ACHN (cell line): ENCODE measurements at places on chromosomes 6 and 20.

GRCh38 chr20:20360464-20360863 is 7.4 kb upstream of the INSM1 start:
- DNase-seq = peak; percentile 53

- DNase-seq = peak; percentile 19
These were observed 76.0 kb upstream of the CD93 start for GRCh38 chr20:23161968-23162696.

DNA sequence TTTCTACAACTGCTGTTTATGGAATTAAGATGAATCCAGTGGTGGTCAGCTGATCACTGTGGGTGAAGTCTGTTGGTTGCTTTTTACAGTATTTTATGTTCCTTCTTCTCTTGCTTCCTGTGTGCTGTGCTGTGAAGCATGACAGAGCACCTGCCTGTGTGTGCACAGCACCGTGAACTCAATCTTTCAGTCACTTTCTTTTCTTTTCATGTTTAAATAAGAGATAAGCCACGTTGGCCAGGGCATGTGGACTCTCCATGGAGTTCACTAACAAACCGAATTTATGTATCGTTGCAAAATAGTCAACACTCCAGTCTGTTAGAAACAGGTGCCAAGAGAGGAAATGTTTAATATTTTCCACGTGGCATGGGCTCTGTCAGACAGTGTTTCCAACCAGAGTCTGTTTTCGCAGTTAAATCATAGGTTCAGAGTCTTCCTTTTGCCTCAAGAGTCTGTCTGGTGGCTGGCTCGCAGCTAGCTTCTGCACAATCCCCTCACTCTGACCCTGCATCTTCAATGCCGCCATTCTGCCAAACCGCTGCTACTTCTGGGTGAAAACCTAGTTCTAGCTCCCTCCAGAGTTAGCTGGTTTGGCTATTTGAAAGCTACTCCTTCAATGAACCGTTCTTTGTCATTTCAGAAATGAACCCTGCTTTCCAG is 73.2 kb downstream of the QRSL1 start:
- peak; percentile 23 for DNase-seq

DNA sequence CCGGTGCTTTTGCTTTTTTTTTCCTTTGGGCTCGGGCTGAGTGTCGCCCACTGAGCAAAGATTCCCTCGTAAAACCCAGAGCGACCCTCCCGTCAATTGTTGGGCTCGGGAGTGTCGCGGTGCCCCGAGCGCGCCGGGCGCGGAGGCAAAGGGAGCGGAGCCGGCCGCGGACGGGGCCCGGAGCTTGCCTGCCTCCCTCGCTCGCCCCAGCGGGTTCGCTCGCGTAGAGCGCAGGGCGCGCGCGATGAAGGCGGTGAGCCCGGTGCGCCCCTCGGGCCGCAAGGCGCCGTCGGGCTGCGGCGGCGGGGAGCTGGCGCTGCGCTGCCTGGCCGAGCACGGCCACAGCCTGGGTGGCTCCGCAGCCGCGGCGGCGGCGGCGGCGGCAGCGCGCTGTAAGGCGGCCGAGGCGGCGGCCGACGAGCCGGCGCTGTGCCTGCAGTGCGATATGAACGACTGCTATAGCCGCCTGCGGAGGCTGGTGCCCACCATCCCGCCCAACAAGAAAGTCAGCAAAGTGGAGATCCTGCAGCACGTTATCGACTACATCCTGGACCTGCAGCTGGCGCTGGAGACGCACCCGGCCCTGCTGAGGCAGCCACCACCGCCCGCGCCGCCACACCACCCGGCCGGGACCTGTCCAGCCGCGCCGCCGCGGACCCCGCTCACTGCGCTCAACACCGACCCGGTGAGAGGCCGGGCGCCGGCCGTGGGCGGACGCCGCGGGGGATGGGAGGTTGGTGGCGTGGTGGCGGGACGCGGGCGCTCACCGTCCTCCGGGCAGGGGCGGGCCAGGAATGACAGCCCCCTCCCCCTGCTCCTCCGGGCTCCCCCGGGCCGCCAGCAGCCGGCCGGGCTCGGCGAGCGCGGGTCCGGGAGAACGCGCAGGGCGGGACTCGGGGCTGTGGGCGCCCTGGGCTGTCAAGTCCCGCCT is 606 bp downstream of the ID4 start:
- peak; percentile 2 for DNase-seq

DNA sequence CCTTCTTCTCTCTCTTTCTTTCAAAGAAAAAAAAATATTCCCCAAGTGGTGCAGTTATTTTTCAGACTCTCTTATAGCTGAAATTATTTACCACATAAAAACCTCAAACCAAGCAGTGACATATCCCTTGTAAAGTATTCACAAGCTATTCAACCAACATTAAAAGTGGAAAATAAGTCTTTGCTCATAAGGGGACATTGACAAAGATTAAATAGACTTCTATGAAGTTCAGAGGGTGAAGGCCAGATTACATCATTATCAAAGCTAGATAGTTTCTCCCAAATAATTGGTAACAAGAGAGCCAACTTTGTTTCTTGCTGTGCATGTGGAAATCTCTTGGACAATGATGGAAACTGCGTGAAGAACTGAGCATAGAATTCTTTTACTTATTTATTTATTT is 379.8 kb upstream of the RSPO3 start:
- DNase-seq = no peak

DNA sequence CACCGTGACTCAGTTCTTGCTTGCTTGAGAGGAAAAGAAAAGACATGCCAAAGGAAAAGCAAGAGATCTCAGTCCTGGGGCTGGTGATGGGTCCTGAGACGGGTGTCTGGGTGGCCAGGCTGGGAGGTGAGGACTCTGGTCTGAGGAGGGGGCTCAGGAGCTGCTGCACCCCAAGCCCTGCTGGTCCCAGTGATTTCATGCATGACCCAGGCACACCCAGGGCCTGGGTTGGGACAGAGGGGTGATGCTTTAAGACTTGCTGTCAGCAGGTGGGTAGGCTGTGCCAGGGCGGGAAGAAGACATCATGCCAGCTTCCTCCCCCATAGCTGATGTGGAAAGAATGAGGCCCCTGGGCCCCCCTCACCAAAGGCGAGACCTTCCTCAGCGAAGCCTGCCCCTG is 65.1 kb upstream of the PMEPA1 start:
- no peak for DNase-seq
